ENCODE measurements at places on chromosomes 5 and 9.

DNA sequence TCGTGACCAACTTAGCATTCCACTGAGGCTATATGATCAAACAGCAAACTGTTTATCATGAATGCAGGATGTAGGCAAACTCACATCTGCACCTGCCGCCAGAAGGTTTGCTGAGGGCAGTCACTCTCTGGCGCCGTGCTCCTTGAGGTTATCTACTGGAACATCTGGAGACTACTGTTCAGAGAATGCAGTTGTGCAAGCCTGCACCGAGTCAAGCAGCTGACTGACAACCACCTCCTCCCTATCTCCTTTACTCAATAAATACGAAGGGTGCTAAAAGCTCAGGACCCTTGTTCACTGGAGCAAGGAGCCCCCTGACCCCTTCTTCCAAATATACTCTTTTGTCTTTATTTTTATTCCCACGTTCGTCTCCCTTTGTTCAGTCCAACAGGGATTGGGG lies 27.1 kb downstream of the CCDC125 start:
- no peak for DNase-seq

DNA sequence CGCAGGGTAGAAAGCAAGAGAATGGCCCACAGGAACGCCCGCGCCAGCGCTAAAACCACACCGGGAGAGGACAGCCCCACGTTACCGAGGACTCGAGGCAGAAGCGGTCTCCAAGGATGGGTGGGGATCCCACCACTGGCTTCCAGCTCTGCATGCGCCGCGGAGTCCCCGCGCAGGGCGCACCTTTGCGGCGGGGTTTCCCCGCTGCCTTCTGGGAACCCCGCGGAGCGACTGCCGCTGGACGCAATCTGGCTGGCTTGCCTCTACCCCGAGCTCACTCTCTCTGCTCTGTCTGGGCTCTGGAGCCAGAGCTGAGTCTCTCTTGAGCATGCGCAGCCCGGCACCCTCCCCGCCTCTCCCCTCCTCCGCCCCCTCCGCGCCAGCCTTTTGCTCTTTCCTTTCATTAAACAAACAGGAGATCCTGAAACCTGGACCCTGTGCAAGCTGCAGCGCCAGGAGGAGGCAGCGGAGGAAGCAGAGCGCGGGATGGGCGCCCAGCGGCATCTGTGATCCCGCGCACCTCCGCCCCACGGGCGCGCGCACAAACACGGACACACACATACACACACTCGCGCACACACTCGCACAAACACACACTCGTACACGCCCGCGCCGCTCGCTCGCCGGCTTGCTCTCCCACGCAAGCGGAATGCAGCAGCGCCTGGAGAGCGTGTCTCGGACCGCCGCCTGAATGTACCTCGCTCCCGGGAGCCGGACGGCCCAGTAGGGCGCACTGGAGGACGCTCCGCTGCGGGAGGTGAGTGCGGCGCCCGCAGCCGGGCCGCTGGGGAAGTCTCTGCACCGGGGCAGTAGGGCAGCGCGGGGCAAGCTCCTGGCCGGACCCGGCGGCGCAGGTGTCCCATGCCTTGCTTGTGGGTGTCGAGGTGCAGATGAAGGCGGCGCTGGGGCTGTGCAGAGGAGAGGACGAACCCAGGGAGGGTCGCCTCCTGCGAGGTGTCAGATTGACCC lies at the start of gene PLPPR1:
Gene PLPPR1, plus strand, starts transcription at position 382 of the 969 bp plus-strand sequence.
- peak; percentile 65 for DNase-seq

- DNase-seq = no peak
Observed at GRCh38 chr5:10921160-10921559, 160.1 kb upstream of the DAP start.

DNA sequence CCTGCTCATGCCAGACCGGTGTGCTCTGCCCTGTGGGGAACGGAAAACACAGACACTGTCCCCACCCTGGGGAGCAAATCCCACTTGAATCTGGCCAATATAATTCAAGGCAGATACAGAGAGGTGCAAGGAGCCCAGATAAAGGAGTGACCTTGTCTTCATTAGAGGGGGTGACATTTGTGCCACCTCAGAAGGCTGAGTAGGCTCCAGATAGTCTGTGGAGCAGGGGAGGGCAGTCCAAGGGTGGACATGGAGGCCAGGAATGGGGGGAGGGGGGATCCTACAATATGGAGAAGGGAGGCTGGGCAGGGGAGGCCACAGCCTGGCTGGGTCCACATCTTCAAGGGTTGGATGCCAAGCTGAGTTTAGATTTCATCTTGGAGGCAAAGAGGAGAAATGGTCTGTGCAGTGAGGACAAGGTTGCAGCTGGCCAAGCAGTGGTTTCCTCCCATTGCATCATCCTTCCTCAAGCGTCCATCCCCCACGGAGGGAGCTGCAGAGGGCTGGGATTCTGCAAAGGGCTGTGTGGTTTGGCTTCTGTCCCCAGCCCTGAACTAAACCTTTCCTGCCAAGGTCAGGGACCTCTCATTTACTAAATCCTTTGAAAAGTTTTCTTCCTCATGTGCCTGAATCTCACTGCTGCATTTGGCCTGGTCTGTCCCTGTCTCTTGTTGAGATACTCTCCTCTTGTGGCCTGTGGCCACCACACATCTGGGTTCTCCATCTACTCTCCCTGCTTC lies 60.1 kb downstream of the GALNT12 start:
- DNase-seq = no peak

- DNase-seq = no peak
Observed at GRCh38 chr5:154258531-154259217, 68.1 kb downstream of the GALNT10 start.

DNA sequence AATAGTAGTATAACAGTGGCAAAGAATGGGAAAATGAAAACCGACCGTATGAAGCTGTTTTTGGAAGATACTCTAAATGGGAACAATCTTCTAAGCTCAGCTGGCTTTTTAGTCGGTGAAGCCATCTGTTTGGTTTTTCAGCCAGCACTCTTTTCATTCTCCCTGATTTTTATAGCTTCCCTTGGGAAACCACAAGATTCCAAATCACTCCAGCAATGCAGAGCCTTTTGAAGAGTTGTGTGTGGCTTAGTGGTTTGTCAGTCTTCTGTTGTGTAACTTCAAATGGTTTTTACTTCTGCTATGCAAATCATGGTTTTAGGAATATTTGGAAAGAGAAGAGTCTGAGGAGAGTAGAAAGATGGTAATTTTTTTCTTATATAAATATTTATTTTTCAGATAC lies 180.7 kb downstream of the KDM4C start:
- no peak for DNase-seq

- no peak for DNase-seq
Observed at GRCh38 chr5:6715758-6716628, 2.8 kb downstream of the TENT4A start.

- no peak for DNase-seq
Observed at GRCh38 chr5:39399135-39400036, 25.4 kb downstream of the DAB2 start.

DNA sequence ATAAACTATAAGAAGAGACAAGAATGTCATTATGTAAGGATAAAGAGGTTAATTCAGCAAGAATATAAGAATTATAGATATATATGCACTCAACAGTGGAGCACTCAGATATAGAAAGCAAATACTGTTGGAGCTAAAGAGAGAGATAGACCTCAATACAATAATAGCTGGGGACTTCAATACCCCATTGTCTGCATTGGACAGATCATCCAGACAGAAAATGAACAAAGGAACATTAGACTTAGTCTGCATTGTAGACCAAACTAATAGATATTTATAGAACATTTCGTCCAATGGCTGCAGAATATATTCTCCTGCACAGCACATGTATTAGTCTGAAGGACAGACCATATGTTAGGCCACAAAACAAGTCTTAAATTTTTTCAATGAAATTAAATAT lies 777.1 kb downstream of the CDH18 start:
- no peak for DNase-seq

DNA sequence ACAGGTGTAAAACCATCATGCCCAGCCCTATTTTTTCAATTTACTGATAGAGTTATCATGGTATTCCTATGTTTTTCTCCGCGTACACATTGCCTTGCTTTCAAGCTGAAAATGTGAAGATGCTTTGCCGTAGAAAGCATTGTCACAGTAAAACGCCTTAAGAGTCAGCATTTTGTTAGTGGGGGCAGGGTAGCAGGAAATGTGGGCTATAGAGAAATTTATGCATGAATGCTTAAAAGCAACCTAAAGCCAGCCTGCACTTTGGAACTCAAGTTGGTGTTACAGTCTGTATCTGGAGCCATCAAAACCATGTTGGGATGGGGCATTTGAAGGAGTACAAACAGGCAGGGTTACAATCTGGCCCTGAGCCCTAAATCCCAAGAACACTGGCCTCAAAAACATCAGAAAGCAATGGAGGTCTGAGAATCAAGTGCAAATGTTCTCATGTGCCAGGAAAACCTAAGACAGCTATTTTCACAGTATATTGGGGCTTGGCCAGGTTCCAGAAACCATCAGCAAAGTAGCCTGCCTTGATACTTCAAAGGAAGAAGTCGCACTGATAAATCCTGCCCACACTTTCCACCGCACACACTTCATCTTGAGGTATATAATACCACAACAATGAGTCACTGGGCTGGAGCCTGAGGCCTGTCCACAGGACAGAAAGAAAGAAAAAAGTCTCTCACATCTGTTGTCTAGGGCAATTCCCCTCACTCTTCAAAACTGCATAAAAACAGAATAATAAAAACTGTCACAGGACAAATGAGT lies 313.8 kb downstream of the ENC1 start:
- no peak for DNase-seq

- DNase-seq = no peak
Observed at GRCh38 chr5:139414581-139415130, 10.8 kb upstream of the SPATA24 start.

DNA sequence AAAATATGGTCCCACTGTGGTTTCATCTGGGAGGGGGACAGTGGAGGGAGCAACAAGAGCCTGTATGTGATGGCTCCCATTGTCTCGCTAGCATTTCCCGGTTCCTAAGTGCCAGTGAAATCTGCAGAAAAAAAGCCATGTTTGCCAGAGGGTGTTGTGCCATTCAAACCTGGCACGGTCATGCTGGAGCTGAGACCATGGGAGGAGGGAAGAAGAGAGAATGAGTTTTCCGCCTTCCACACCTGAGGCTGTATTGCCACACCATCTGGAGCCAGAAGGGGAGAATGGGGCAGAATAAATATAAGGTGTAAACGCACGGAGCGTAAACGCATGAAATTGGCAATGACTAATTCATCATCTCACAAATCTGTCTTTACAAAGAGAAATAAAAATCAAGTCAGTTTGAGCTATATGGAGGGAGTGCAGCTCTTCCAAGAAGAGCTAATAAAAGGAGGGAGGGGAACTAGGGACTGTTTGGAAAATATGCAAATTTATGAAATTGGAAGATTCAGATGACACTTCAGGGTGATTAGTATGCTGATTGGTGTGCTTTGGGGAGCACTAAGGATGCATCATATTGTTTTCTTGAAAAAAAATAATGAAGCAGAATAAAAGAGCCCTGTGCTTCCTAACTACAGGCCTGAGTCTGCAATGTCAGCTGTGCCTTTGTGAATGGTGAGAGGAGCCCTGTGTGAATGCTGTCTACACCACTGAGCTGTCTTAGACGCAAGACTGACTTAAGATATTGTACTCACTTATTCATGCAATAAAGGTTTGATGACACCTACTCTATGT lies 237.9 kb downstream of the NSG2 start:
- DNase-seq = no peak

DNA sequence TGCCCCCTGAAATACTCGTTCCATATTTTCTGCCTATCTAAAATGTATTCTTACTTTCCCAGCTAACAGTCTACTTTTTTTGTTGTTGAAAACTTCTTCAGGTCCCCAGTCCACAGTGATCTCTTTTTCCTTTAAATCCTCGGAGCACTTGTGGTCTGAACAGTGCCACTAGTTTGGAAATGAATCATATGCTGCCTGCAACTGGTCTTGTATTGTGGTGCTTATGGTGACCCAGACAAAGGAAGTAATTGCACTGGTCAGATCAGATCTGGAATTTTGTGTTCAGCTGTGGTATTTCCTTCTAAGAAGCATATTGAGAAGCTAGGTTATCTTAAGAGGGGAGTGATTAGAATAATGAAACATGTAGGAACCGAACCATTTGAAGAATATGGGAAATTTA lies 2.9 kb downstream of the UNC13B start:
- no peak for DNase-seq

- DNase-seq = no peak
Observed at GRCh38 chr5:107369622-107370021, 301.1 kb downstream of the EFNA5 start.

DNA sequence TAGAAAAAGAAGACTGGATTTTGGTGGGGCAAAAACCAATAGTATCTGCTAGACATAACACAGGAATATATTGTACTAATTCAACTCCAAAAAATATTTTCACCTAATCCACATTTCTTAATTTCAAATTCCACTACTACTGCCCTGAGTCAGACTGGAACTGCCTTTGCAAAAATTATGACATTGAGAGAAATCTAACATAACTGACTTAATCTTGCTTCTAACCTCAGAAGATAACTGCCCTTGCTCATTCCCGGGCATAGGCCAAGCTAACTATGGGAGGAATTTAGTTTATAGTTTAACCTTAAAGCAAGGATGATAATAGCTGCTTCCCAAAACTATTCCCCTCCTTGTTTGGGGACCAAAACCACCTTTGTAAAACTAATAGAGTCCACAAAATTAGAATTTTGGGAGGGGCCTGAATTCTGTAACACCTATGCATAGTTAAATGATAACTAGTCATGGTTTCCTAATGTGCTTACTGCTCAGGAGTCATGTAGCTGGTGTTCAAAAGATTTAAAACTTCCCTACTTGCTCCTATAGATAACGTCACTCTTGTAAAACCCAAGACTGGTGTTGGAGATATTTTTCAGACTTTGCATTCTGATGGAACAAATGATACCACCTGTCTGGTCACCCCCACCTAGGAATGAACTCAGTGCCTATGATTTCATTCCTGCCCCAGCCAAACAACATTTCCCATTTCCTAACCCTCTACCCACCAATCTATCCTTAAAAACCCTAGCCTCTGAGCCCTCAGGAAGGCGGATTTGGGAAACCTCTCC lies 14.1 kb upstream of the TXN start:
- DNase-seq = no peak

- no peak for DNase-seq
Observed at GRCh38 chr9:7210854-7211637, 453.3 kb downstream of the KDM4C start.

DNA sequence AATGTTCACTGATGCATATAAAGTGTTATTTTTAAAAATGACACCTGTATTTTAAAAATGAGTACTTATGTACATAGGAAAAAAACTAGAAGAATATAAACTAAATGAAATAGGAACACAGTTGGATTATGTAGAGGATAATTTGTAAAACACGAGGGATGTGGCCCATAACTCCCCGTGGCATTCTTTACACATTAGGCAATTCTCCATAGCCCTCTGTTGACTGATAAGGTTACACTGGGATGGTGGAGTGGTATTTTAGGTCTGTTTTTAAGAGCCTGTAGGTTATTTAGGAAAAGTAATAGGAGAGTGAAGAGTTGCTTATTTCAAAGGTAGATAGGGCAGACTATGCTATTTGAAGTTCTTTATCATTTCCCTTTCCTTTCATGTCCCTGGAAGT lies 1.8 kb downstream of the CAVIN4 start:
- no peak for DNase-seq

Measured in anterior cingulate cortex (tissue), 58 donors.